GM23248 (cell line): ENCODE measurements at places on chromosomes 7 and 10. TPM values are rescaled to one million over a fixed set of nuclear protein-coding genes. Genes with fewer than 3 reads are reported as not detected.

DNA sequence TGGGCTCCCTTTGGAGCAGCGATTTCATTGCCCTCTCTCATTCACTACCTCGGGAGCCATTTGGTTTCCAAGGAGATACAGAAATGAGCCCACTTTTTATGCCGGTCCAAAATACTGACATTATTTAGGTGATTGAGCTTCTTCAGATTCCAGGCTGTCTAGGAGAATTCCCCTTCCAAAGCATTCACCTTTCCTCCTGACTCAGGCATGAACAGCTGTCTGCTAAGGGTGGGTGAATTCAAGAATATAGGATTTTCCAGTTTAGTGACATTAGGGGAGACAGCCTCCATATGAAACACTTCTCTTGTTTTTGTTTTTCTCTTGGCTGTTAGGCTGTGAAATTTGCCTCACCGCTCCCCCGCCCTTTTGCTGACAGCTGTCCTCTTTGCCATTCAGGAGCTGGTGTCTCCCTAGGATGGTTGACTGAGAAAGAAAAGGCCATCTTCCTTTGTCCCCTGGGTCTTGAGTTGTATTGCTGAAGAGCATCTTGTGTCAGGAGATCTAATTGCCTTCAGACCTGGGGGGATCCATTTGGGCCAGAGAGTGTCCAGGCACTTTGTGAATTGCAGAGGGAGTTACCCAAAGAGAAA lies 56.7 kb downstream of the LRRC4 start:
- no peak for DNase-seq

DNA sequence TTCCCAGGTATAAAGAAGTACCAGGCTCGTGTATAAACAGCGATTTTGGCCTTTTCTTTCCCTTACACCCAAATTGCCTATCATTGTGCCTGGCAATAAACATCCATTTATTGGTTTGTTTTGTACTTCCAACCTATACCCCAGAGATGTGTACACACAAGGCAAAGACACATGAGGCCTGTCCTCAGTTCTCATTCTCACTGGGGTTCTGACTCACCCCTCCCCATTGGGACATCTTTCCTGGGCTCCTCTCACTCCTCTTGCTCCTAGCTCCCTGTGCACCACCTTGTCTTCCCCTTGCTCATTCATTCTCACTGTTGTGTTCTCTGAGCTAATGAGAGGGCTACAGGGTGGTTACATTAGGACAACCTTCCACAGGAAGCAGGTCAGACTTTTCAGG lies 240.7 kb downstream of the ANK3 start:
- no peak for DNase-seq

The NKX2-3 gene
- not detected in 2 replicates for total RNA-seq

GRCh38 chr7:44849885-44850544 lies 2.1 kb upstream of the H2AZ2 start:
- DNase-seq: peak; percentile 47

- DNase-seq: no peak
Measured at GRCh38 chr10:108905821-108906220, 1017.5 kb downstream of the XPNPEP1 start.

DNA sequence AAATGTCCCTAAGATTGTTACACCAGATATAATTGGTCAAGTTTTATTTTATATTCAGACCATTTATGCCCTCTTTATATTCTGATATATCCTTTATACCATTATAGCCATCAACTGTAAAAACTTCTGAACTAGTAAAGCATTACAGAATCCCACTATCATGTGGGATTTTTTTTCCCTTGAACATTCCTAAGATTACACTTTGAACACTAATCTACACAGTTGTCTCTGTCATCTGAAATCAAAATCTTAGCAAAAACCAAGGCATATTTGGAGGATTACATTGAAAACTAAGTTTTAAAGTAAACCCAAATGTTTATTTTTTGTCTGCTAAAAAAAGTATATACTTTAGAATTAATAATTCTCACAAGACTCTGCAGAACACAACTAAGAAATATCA lies 116.2 kb upstream of the GPR22 start:
- DNase-seq: no peak
